Activated CD4-positive, CD25-positive, alpha-beta regulatory T cell treated with anti-CD3 and anti-CD28 coated beads, Interleukin-2, amount 50 U/mL, for 24 hours (primary cell): ENCODE measurements at places on chromosomes 1 and 21.
A peak's percentile ranks its signal among the peaks of the same experiment; 100 is the strongest.

- no peak for ATAC-seq
These were observed 233.1 kb upstream of the CSF3R start for GRCh38 chr1:36715797-36716196.

DNA sequence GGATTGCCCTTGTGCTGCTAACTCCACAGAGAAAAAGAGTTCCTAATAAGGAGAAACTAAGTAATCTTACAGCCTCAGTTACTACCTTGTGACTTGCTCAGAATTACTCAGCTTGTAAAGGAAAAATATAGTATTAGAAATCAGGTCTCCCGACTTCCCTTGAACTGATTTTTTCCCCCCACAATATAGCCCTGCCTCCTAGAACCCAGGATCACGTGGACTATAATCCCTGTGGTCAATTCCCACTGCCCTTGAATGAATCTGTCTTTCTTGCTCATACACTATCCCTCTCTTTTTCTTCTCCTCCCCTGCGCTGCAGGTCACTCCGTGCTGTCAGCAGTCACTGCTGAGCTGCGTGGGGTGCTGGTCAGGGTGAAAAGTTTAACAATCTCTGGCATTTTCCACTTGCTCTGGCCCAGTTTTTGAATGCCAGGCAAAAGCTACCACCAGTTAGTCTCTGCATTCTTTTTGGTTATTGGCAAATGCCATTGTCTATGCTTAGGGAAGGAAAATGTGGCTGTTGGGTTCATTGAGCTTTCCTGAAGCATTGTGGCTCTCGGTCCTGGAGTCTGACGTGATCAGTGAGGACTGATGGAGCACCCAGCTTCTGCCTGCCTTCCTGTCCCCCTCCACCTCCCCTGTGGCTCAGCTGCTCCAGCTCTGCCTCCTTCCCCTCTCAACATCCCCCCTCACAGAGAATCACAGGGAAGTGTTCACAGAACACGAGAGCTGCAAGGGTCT is 1.9 kb upstream of the MYOC start:
- no peak for ATAC-seq

DNA sequence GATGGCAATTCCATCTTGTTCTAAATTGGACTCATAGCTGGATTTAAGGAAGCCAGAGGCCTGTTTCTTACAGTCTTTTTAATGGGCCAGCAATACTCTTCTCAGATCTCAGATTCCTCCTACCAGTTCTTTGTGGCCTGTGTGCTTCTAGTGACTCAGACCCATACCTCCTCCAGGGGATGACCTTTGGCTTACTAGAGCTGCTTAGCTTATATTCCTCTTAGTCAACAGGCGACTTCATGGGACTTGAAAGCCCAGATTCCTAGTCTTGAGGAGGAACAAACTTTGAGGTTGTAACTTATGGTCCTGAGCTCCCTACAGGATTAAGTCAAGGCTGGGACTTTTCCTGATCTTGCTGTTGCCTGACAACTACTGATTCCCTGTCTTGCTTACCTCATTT is 12.4 kb upstream of the PAPPA2 start:
- ATAC-seq = no peak

GRCh38 chr1:183873642-183874041 is 68.7 kb downstream of the RGL1 start:
- peak; percentile 25 for ATAC-seq

- no peak for ATAC-seq
These were observed 39.5 kb upstream of the FAM20B start for GRCh38 chr1:178986204-178986603.

DNA sequence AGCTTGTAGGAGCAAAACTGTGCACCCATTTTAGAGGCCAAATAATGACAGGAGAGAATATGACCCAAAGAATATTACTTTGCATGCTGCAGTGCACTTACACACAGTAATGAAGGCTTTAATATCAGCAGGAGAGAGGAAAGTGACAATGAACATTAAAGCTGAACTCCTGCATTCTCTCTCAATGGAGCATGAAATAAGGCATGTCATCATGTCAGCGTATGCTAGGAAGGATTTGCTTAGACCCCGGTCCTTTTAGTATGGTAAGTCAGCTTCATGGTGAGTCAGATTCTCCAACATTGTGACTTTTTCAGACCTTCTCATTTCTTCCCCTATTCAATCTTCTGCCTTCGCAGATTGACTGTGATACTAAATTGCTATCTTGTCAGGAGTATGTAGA is 210.7 kb upstream of the TMPRSS15 start:
- no peak for ATAC-seq

DNA sequence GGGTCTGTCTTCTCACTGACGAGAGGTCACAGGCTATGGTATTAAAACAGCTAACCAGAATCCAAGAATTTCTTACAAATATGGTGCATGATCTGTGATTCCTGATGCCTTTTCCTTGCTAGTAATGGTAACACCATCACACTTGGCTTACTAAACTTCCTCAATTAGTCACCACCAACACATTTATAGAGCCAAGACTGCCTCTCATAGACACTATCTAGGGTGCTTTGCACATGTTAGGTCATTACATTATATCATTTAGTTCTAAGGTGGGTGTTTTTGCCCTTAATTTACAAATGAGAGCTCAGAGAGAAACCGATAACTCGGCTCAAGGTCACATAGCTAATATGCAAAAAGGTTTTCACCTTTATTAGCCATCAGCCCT is 8.7 kb downstream of the KIF21B start:
- no peak for ATAC-seq

GRCh38 chr1:63833363-63834119 is 59.7 kb downstream of the ROR1 start:
- ATAC-seq = no peak

- ATAC-seq = no peak
These were observed 852 bp downstream of the RGS7 start for GRCh38 chr1:241356187-241356518.

DNA sequence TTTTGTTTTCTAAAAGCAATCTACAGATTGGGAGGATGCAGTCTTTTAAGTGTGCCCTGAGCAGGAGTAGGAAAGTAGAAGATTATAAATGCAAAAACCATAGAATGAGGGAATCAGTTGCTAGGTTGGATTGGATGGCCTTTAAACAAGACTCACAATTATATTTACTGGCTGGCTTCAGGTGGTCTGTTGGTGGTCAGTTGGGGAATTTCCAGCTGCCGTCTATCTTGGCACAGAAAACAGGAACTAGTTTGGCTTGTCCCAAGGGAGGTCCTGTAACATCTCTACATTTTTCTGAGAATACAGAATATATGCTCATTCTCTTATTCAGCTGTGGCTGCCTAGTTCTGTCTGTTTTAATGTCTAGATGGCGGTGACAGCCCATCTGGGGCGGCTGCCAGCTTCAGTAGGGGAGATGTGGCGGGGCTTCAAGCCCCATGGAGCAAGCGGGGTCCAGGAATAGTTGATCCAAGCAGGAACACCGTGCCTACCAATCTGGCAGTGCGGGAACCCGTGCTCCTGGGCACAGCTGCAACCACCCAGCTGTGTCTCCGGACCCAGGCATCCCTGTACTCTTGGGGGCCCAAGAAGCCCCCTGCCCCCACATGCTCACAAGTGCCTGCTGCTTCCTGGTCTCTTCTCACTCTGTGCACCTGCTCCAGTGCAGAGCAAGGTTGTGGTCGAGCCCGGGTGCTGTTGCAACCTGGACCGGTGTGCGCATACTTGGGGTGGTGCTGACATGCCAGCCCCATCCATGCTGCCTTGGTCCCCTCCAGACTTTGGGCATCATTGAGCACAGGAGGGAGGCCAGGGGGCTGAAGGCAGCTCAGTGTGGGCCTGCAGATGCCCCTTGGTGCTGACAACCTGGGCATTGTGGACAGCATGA is 1182.6 kb downstream of the AMY1C start:
- ATAC-seq = no peak

- ATAC-seq = no peak
These were observed 35.2 kb downstream of the NENF start for GRCh38 chr1:212467843-212468482.

GRCh38 chr1:203151362-203152157 is 24.0 kb downstream of the ADORA1 start:
- ATAC-seq = no peak

DNA sequence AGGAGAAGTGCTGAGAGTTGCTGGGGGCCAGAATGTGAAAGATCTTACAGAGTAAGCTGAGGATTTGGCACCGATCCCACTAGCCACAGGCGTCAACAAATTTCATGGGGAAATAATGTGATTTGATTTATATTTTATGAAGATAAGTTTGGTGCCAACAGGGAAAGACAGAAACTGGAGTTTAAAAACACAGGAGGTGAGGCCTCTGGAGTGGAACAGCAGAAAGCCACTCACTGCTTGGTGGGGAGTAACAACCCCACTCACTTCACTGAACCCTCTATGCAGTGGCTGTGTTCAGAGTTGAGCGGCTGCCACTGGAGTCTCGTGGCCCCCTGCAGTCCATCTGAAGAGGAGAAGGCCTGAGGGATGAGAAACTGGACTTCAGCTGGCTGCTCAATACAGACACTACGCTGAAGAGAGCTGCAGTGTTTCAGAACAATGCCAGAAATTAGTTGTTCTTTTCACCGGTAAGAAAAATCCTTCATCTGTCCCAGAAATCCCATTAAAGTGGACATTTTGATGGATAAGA is 48.0 kb upstream of the RXRG start:
- ATAC-seq = no peak

GRCh38 chr21:18467715-18468114 is 64.1 kb upstream of the TMPRSS15 start:
- ATAC-seq = no peak

GRCh38 chr21:34029743-34030528 is 43.4 kb upstream of the MRPS6 start:
- ATAC-seq = peak; percentile 94
